Pulmonary artery endothelial cell (primary cell): ENCODE measurements at places on chromosomes 7 and 10. TPM values are rescaled to one million over a fixed set of nuclear protein-coding genes. Genes with fewer than 3 reads are reported as not detected.

Gene ACSL5
- total RNA-seq: 11.9 and 22.7 TPM in 2 replicates

Gene ARHGEF35
- total RNA-seq: 0.40 and 0.88 TPM in 2 replicates

Gene PKD2L1
- not detected in 2 replicates for total RNA-seq

Gene PTPN20
- 0.26 and 1.7 TPM in 2 replicates for total RNA-seq

Gene SLC13A4
- total RNA-seq: not detected in 2 replicates

Gene CFAP69
- total RNA-seq: 1.8 and 3.6 TPM in 2 replicates

Gene GIMAP2
- 41.5 and 82.2 TPM in 2 replicates for total RNA-seq

Gene MSS51
- 0.59 and 0.78 TPM in 2 replicates for total RNA-seq

Gene FFAR4
- not detected in 2 replicates for total RNA-seq

Gene IGFBP1
- 0.26 and 2.1 TPM in 2 replicates for total RNA-seq

Gene IFIT1B
- total RNA-seq: not detected in 2 replicates

Gene SPDYE6
- not detected in 2 replicates for total RNA-seq

Gene MMP21
- 0.07 TPM in 1 of 2 replicates, not detected in the other for total RNA-seq

Gene KIAA1549
- total RNA-seq: 1.9 and 2.9 TPM in 2 replicates

Gene AKR1C1
- 9.1 and 10.5 TPM in 2 replicates for total RNA-seq

Gene IQUB
- 0.32 and 0.33 TPM in 2 replicates for total RNA-seq

Gene EGR2
- total RNA-seq: 0.04 and 0.07 TPM in 2 replicates
